ENCODE measurements at places on chromosomes 13 and 19. TPM values are rescaled to one million over a fixed set of nuclear protein-coding genes. Genes with fewer than 3 reads are reported as not detected.

Gene MYO1F
- total RNA-seq, result 0.39 TPM

Gene SERP2
- total RNA-seq, result not detected

Gene LILRB1
- not detected for total RNA-seq

Gene MYH14
- 60.1 TPM for total RNA-seq

Gene POU4F1
- total RNA-seq, result not detected

Gene RXFP2
- not detected for total RNA-seq

Gene CEACAM3
- not detected for total RNA-seq

Gene SIGLECL1
- total RNA-seq, result not detected

Gene LIM2
- total RNA-seq, result not detected

Gene MEDAG
- not detected for total RNA-seq

Gene SWSAP1
- 2.5 TPM for total RNA-seq

Gene SHANK1
- 3.0 TPM for total RNA-seq

Gene IL11
- 2.8 TPM for total RNA-seq

Gene ZNF69
- not detected for total RNA-seq

Gene GRIK5
- total RNA-seq, result 1.7 TPM

Gene NOTCH3
- 39.4 TPM for total RNA-seq

Gene TEX101
- not detected for total RNA-seq

Gene PGLYRP1
- not detected for total RNA-seq

Gene TSKS
- total RNA-seq, result 0.76 TPM

Gene CILP2
- total RNA-seq, result 13.1 TPM

Gene PRR12
- total RNA-seq, result 26.9 TPM

Gene NLRP5
- total RNA-seq, result 0.30 TPM

Gene ZNF571
- 0.10 TPM for total RNA-seq

Gene CD209
- total RNA-seq, result not detected

Gene THSD1
- 0.76 TPM for total RNA-seq

Gene C13orf42
- total RNA-seq, result not detected
